ENCODE measurements at places on chromosomes 16 and 17.

- DNase-seq: peak; percentile 43
Observed at GRCh38 chr16:2838928-2839327, 8.8 kb downstream of the ZG16B start.

- no peak for DNase-seq
Observed at GRCh38 chr17:73492125-73492820, 152.0 kb downstream of the SDK2 start.

DNA sequence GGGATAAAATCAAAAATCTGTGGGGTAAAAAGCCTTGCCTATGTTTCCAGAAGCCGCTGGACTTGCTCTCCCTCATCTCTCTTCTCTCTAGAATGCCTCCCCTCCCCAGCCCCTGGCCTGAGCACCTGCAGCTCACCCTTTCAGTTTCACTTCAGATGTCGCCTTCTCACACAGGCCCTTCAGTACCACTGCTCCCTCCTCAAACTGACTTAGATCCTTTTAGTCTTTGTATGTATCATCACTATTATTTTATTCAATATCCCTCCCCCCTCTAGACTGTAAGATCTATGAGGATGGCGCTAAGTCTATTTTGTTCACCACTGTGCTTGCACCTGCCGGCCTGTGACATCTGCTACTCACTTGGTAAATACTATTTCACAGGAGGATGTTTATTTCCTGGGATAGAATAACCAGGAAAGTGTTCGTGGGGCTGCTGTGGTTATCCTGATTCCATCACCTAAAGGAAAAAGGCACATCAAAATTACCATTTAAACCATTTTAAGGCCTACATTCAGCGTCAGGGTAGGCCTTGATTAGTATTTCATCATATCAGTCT is 122.3 kb downstream of the MRTFB start:
- DNase-seq: no peak

DNA sequence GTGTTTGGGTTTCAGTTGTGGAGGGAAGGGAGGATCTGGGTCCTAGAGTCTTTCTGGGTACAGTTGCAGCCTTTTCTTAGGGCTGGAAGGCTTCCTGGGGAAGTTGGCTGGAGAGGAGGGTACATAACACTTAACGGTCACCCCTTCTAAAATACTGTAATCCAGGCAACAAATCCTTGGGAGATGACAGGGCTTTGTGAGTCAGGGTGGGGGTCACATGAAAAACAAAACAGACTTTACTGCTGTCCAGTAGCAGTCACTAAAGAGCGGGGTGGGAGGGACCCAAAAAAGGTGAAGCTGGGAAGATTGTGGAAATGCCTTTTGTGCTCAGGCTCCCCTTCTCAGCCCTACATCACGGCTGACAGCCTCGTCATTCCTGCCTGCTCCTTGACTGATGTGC is 6.3 kb downstream of the SAP30BP start:
- no peak for DNase-seq

GRCh38 chr16:19137201-19138128 is 23.7 kb downstream of the ITPRIPL2 start:
- DNase-seq: no peak

- DNase-seq: no peak
Observed at GRCh38 chr16:84660973-84661372, 12.7 kb downstream of the KLHL36 start.

- peak; percentile 22 for DNase-seq
Observed at GRCh38 chr17:3827124-3827773, 18.8 kb downstream of the NCBP3 start.

DNA sequence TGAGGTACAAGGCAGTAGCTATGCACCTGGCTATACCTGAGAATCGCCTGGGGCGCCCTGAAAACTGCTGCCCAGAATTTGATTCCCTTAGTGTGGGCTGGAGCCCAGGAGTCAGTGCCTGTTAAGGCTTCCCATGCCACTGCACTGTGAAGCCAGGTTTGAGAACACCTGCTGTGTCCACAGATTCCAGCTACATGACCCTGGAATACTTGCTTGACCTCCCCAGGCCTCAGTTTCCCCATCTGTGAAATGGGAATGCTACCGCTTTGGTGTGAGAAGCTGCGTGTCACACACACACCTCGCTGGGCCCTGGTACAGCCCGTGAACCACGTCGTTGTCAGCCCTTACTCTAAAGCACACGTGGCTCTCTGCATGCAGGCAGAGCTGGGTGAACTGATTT is 271.0 kb downstream of the C16orf95 start:
- no peak for DNase-seq

- DNase-seq: no peak
Observed at GRCh38 chr16:52488837-52489289, 58.1 kb downstream of the TOX3 start.

DNA sequence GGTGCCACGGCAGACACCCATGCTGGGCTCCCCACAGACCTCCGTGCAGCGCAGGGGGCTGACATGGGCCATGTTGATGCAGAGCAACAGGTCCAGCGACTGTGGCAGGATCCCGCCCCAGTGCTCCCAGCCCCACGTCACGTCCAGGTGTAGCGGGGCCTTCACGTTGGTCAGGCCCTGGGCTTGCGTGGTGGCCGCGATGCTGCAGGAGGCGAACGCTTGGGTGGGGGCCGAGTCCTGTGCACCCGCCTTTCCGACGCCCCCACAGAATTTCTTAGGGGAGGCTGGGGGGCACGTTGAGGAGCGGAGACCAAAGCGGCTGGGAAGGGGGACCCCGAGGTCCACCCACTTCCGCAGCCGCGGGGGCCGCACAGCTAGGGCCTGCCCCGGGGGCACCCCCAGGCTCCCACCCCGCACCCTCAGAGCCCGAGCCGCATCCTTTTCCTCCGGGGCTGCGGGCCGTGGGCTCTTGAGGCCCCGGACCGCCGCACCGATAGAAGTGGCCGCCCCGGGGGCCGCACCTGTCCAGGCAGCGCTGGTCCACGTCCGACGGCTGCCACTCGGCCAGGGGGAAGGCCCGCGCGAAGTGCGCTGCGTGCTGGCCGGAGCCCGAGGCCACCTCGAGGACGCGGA is 416 bp downstream of the METTL26 start:
- no peak for DNase-seq

GRCh38 chr17:1693339-1693738 is 8.7 kb upstream of the PRPF8 start:
- no peak for DNase-seq

GRCh38 chr17:80187515-80187941 is 17.7 kb downstream of the CARD14 start:
- no peak for DNase-seq

DNA sequence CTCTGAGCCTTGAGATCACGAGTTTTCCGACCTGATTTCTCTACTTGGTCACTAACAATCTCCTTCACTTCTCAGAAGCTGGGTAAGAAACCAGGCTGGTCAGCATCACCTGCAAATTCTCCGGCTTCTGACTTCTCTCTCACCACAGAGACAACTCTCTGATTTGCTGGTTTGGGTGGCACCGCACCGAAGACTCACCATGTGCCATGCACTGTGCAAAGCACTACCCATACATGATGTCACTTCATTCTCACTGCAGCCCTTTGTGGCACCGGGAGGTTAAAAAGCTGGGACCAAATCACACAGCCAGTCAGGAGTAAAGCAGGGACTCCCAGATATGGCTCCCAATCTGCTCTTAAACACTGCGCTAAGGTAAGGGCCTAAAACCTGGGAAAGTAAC is 647 bp downstream of the VAC14 start:
- no peak for DNase-seq

DNA sequence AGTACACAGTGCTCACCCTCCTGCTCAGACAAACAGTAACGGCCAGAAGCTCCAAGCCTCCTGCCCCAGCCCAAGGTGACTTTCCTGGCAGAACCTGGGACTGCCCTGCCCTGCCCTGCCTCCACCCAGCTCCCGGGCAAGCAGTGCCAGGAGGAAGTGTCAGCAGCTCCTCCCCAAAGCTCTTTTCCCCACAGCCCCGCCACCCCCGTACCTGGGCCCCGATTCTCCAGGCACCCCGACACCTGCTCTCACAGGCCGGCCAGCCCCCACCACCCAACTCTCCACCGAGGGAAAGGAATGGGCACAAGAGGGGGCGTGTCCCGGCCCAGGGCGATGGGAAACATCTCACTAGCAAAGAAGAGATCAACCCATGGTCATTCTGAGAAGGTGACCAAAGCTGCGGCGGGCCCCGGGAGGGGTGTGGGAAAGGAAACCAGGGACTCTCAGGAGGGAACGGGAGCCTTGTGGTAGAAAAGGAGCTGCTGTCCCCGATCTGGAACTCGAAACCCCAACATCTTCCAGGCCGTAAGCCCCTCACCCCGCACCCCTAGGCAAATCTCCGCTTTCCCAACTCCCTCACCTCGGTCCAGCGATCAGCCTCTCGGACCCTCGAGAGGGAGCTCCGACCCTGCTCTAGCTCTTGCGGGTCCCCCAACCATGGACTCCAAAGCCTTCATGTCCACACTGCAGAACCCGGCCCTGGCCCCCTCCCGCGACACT is 1.2 kb downstream of the BCAR1 start:
- no peak for DNase-seq

- DNase-seq: no peak
Observed at GRCh38 chr17:39772987-39773934, 35.5 kb downstream of the GRB7 start.

- DNase-seq: no peak
Observed at GRCh38 chr16:10987361-10988163, 43.2 kb downstream of the CLEC16A start.

GRCh38 chr17:39165178-39165840 is 652 bp downstream of the ARL5C start:
- DNase-seq: no peak

- DNase-seq: no peak
Observed at GRCh38 chr16:53183442-53183841, 128.7 kb downstream of the CHD9 start.

DNA sequence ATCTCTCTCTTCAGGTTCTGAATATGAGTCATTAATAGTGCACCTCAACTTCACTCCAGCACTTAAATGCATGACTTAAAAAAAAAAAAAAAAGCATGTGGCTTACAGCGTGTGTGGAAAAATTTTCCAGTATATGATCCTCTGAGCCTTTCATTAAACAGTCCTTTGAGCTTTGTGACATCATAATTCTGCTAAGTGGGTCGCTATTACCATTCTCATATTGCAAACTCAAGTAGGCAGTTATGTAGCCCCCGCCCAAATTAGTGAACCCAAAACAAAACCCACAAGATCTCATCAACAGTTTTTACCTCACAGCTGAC is 672 bp downstream of the CMTR2 start:
- DNase-seq: no peak

- no peak for DNase-seq
Observed at GRCh38 chr16:80038566-80038965, 438.0 kb upstream of the MAF start.

DNA sequence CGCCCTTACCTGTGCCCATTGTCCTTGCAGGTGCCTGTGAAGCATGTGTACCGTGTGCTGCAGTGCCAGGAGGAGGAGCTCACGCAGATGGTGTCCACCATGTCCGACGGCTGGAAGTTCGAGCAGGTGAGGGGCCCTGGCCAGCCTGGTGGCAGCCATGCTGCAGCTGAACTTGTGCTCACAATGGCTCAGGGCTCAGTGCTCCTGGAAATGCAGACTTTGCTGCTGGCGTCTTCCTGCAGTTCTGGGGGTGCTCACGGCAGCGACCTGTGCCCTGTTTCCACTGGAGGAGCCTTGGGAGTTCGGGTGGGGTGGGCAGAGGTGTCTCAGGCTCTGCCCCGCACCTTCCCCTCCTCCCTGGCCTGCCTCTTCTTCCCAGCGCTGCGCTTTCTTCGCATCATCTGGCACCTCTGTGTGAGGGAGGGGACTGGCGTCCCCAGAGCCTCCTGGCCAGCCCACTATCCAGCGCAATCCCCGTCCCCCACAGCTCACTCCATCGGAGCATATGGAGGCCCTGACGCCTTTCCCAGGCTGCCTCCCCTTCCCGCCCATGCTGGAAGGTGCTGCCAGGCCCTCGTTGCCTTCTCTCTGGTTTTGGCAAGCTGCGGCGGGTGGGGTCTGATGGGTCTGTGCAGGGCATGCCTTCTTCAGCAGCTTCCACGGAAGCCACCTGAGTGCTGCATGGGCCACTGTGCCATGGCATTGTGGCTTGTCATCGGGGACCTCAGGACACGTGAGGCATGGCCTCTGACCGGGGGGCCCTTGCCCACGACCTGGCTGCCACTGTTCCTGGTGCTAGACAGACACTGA is 17.7 kb downstream of the KCTD5 start:
- DNase-seq: no peak

DNA sequence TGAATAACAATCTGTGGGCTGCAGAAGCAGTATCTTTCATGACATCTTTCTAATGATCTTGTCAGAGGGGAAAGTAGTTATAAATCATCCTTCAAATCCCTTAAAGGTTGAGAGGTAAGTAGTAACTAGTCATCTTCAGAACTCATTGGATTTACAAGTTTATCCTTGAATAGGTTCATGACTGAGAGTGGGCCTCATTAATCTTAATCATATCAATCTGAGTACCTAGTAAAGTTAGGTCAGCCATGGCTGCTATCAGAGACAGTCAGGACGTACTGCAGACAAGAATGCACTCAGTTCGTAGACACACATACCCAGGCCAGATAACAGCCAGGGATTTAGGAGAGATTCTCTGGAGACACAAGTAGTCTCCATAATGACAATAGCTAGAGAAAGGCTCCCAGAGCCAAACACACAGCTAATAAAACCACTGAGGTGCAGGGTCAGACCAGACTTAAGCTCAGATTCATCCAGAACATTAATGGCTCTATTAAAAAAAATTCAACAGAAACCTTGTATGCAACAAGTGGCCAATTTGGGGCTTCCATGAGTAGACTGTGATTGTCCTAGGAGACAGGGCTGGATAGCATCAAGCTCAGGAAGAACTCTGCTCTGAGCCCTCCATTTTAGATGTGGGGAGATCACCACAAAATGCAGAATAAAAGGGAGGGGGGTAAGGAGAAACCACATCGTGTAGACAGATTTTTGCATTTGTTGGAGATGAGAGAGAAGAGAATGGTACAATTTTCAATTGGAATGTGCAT is 65.8 kb downstream of the TBX4 start:
- no peak for DNase-seq

DNA sequence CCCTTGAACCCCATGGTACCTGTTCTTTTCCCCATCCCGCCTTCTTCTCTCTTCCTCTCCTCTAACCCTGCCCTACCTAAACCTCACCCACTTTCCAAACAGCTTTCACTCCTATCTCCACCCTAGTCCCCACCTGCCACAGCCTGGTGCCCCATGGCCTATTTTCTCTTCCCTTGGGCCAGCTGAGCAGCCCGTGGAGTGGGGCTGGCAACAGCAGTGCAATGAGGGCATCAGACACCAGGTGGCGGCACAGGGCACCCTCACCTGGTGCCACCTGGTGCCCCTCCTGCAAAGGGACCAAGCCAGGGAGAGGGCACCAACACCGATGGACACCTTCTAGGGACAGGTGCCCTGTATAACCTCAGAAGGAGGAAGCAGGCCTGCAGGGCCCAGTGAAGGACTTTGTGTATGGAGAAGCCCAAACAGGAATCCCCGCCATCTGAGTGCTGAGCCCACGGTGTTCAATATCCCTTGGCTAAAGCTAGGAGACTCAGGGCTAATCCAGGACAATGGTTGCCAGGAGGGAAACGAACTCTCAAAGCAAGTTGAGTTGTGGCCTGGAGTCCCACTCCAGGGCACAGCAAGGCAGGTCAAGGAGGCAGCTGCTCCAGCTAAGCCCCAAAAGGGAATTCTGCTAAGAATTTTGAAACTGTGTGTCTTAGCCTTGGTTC is 4.0 kb upstream of the ABCC3 start:
- peak; percentile 9 for DNase-seq

GRCh38 chr17:74274709-74275340 is 791 bp downstream of the DNAI2 start:
- DNase-seq: no peak

- DNase-seq: no peak
Observed at GRCh38 chr17:41442739-41443138, 2.0 kb upstream of the KRT38 start.
